ENCODE measurements at places on chromosomes 6 and 20.

- DNase-seq = no peak
Measured at GRCh38 chr6:113857556-113858479, 673 bp downstream of the MARCKS start.

DNA sequence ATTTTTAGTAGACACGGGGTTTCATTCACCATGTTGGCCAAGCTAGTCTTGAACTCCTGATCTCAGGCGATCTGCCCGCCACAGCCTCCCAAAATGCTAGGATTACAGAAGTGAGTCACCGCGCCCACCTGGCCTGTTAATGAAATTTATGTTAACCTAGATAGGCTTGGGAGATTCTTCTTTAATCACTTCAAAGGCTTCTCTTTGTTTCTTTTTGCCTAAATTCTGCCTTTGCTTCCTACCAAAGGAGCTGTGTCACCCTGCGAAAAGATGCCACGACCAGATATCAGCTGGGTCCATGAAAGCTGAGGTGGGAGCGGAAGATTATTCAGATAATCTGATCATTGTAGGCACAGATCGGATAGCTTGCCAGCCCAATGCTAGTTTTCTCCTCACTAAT lies 75.3 kb downstream of the GMPR start:
- no peak for DNase-seq

- DNase-seq = no peak
Measured at GRCh38 chr20:1019344-1019743, 17.2 kb upstream of the RSPO4 start.

- no peak for DNase-seq
Measured at GRCh38 chr6:53929041-53929820, 134.4 kb downstream of the LRRC1 start.

- peak; percentile 42 for DNase-seq
Measured at GRCh38 chr6:89298680-89299465, 16.2 kb downstream of the GABRR2 start.

GRCh38 chr6:70586114-70586513 lies 19.4 kb downstream of the SDHAF4 start:
- no peak for DNase-seq

GRCh38 chr20:45470262-45470931 lies 844 bp downstream of the WFDC2 start:
- DNase-seq = no peak

GRCh38 chr6:70841112-70841511 lies 115.7 kb downstream of the B3GAT2 start:
- no peak for DNase-seq

DNA sequence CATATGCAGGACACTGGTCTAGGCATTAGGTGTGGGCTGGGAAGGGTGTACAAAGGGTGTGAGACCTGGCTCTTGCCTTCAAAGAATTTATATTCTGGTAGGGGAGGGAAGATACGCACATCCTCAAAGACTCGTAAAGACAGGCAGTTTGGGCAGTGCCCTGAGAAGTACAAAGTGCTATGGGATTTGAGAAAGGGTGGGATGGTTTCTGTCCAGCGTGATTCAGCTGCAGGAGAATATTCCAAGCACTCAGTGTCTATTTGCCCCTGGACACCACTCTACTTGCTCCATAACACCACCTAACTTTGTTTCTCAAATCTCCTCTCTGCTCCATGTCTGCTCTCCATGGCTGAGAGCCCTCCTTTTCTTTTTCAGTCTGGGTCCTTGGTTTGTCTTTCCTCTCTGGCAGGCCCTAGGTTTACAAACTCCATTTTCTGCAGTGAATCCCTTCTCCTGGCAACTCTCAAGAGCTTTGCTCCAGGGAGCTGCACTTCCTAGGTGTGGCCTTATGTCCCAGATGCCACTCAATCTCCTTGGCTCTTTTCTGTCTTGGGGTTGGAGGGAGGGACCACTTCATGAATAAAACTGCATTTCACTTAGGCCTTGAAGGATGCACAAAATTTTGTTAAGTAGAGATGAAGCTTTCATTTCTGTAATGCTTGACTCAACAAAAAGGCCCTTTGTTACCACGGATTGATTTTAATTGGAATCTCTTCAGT lies 310.4 kb downstream of the CLIC5 start:
- no peak for DNase-seq

- no peak for DNase-seq
Measured at GRCh38 chr6:83117802-83118201, 50.3 kb downstream of the DOP1A start.

DNA sequence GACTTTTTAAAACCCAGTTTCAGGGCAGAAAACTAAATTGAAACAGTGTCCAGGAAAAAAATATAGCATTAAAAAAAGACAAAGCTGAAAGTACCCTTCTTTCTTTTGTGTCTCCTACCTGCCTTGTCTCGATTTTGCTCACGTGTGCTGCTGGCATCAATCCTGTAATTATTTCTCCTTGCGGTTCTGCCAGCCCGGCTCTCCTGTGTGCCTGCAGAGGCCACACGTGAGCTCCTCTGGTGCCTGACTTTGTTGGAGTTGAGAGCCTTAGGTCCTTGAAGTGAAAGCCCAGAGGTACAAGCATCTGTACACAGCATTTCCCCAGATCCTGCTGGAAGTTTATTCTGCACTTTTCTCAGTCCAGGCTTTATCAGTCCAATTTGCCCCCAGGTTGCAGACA lies 36.5 kb downstream of the GHRH start:
- DNase-seq = no peak

- DNase-seq = no peak
Measured at GRCh38 chr6:90537027-90537426, 49.8 kb downstream of the MAP3K7 start.

GRCh38 chr6:161507375-161507774 lies 233.5 kb upstream of the AGPAT4 start:
- DNase-seq = no peak

- no peak for DNase-seq
Measured at GRCh38 chr20:54897787-54898186, 422.4 kb downstream of the DOK5 start.

- no peak for DNase-seq
Measured at GRCh38 chr20:48676125-48676524, 151.7 kb downstream of the PREX1 start.

DNA sequence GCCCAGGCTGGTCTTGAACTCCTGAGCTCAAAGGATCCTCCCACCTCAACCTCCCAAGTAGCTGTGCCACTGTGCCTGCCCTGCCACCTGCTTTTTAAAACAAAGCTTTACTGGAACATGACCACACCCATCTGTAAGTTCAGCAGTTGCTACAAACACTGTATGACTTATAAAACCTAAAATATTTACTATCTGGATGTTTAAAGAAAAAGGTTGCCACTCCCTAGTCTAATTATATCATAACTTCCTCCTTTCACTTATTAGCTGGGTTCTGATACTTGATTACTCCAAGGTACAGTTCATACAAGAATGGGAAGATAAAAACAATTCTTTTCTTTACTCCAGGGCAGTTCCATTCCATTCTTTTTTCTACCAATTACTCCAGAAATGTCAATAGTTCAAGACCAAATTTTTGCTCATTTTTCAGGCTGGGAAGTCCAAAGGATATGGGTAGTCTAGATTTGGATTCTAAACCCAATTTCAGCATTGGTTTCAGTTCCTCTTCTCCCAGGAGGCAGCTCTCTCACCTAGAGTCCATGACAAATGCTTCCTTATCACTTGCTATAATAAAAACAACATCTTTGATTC lies 63.1 kb downstream of the SEC63 start:
- DNase-seq = no peak

- DNase-seq = no peak
Measured at GRCh38 chr20:48933017-48933766, 11.7 kb downstream of the ARFGEF2 start.

- DNase-seq = no peak
Measured at GRCh38 chr6:134910593-134910935, 39.3 kb downstream of the ALDH8A1 start.

GRCh38 chr6:131628726-131629125 lies 684 bp upstream of the MED23 start:
- no peak for DNase-seq

DNA sequence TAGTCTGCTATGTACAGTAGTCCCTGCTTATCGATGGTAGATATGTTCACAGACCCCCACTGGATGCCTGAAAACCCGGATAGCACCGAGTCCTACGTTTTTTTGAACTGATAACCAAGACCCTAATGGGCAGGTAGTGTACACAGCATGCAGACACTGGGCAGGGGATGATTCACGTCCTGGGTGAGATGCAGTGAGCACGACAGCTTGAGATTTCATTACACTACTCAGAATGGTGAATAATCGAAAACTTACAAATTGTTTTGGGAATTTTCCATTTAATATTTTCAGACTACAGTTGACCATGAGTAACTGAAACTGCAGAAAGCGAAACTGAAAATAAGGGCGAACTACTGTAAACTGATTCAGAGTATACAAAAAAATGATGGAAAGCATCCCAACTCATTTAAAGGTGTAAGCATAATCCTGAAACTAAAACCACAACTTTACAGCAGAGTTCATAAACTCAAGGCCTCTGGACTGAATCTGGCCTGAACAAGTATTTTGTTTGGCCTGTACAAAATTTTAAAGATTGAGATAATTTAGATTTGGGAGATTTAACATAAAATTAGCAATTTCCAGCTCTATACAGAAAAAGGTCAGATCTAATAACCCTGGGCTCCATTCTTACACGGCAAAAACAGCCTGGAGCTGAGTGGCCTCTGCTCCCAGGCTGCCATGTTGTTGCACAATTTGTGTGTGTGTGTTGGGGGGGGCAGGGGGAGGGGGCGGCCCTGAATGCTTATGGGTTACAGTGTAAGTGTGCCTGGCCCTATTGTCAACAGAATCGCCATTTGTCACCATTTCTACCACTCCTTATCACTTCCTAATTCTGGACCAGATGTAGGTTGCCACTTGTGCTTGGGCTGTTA lies 34.9 kb downstream of the RNF24 start:
- DNase-seq = peak; percentile 44

- no peak for DNase-seq
Measured at GRCh38 chr20:3340443-3340842, 67.0 kb downstream of the DNAAF9 start.

GRCh38 chr6:11201015-11201414 lies 31.5 kb downstream of the NEDD9 start:
- no peak for DNase-seq

GRCh38 chr20:46022411-46023147 lies 6.4 kb upstream of the SLC12A5 start:
- DNase-seq = peak; percentile 69

GRCh38 chr6:156771761-156772160 lies 5.4 kb upstream of the ARID1B start:
- no peak for DNase-seq

Measured in stimulated activated naive CD4-positive, alpha-beta T cell treated with Interleukin-2 at 50 U/mL for 16 hours (primary cell).